ENCODE measurements at places on chromosomes 7 and 10.

- no peak for DNase-seq
Observed at GRCh38 chr7:36015733-36016132, 137.3 kb upstream of the EEPD1 start.

GRCh38 chr7:37916673-37917660, at the start of gene SFRP4:
TSS of gene SFRP4 (minus strand) at chr7:37916817. CDS start at chr7:37916537, 280 bp downstream.
- DNase-seq = peak; percentile 68

- DNase-seq = no peak
Observed at GRCh38 chr7:1087952-1088920, at the start of gene GPER1. TSS of gene GPER1 (plus strand) at chr7:1088113. CDS start at chr7:1091729, 3,616 bp downstream.

GRCh38 chr10:24255115-24255880, 46.4 kb downstream of the KIAA1217 start:
- DNase-seq = no peak

DNA sequence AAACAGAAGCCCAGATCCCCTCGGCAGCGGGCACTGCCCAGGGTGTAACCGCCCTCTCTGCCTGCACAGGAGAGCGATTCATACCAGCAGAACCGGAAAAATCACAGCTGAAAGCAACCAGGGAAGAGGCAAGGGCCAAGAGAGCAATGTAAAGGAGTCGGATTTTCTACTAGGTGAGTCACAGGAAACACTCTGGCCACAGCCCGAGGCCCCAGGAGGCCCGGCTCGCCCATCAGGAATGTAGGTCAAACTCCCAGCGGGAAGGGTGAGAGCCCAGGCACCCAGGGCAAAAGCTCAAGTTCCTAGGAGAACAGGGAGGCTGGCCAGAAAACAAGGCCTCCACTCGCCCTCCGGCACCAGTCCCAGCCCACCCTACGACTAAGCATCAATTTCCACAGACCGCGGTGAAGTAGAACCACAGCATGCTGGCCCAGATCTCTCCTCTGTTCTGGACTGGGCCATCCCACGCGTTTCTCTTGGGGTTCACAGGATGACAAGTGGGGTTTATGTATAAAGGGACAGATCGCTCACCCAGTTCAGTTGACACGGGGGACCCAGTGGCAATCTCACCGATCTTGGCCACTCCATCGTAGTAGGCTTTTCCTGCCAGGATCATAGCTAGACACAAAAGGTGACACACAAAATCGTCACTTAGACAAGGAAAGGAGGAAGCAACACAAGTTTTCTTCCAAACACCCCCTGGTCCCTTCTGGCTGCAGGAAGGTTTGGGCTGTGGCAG, 46.2 kb downstream of the BAIAP2L1 start:
- DNase-seq = no peak

GRCh38 chr10:124650263-124650662, 93.9 kb downstream of the FAM53B start:
- no peak for DNase-seq

DNA sequence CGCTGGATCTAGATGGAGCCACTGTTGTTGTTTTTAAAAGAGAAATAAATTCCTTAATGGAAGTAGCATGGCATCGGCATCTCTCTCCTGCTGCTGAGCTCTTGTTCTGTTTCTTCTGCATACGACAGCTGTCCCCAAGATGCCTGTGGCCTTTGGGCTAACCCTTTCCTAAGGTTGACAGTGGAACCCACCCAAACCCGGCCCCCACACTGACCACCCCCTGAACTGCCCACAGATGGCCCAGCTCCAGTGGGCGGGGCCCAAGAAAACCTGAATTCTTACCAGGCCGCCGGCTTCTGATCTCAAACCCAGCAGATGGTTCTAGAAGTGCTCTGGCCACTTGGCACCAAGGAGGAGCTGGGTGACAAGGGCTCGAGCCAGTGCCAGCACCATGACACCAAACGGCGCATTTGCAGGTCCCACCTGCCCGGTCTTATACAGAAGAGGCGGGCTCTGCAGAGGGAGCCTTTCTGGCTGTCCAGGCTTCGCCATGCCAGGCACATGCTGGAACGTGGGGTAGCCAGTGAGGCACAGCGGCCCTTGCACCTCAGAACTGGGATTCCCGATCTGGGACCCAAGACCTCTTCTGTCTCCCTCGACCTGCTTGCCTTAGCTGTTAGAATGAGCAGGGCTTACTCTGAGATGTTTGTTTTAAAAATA, 82.7 kb downstream of the RGS10 start:
- DNase-seq = no peak

Data from NCI-H82 (cell line).